ENCODE measurements at places on chromosomes 1 and 21.
A peak's percentile ranks its signal among the peaks of the same experiment; 100 is the strongest.

DNA sequence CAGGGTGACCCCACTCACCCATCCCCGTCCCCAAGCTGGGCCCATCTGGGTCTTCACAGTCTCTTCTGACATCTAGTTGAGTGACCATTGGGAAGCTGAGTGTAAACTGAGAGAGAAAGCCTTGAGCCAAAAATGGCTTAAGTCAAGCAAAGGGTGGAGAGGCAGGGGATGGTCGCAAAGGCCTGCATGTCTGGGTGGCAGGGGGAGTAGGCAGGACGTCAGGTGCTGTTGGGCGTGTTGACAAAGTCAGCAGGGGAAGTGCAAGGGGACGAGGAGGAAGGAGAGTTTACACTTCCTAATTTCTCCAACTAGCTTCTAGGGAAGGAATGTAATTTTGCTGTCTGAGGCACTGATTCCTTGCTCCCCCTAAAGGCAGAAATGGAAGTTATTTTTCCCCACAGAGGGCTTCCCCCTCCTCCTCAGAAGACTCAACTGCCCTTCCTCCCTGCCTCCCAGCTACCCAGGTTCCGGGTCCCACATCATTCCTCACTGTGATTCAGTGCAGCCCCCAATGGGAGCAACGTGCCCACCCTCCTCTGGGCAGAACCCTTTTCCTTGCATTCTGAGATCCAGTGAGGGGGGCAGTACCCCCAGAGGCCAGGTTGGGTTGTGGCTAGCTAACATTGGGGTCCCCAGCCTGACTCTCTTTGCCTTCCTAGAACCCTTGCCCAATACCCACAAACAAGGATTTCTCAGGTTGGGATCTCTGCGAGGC lies 1.2 kb upstream of the ADORA1 start:
- DNase-seq: peak; percentile 78

- DNase-seq: peak; percentile 49
These were observed 11.4 kb upstream of the BCAR3 start for GRCh38 chr1:93692983-93693591.

DNA sequence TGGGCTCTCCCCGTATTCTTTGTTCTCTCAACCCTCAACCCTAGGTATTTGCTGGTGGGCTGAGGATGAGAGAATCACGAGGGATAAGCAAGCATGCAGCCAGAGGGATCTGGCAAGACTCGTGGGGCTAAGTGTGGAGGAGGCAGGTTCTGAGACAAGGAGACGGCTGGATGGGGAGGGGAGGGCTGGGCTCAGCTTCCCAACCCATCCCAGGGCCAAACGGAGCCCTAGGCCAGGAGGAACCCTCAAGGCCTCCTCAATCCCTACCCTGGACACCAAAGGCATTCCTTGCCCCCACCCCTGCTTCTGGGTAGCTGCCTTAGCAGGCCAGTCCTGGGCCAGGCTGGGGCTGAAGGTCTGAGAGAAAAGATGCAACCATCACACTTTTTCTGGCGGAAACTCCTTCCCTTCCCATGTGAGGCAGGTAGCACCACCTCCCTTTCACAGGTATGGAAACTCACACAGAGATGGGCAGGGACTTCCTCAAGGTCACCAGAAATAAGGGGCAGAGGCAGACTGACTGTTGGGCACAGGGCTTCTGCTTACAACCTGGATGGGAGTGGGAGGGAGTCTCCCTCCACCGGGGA lies 6.2 kb downstream of the MEF2D start:
- no peak for DNase-seq

- no peak for DNase-seq
These were observed 421.3 kb downstream of the NPHP4 start for GRCh38 chr1:5570931-5571330.

GRCh38 chr1:226135059-226135651 lies 51.4 kb downstream of the ACBD3 start:
- DNase-seq: no peak

- no peak for DNase-seq
These were observed 215.2 kb downstream of the DISC1 start for GRCh38 chr1:231841616-231842344.

- no peak for DNase-seq
These were observed 217.8 kb downstream of the PTPRC start for GRCh38 chr1:198856601-198857000.

DNA sequence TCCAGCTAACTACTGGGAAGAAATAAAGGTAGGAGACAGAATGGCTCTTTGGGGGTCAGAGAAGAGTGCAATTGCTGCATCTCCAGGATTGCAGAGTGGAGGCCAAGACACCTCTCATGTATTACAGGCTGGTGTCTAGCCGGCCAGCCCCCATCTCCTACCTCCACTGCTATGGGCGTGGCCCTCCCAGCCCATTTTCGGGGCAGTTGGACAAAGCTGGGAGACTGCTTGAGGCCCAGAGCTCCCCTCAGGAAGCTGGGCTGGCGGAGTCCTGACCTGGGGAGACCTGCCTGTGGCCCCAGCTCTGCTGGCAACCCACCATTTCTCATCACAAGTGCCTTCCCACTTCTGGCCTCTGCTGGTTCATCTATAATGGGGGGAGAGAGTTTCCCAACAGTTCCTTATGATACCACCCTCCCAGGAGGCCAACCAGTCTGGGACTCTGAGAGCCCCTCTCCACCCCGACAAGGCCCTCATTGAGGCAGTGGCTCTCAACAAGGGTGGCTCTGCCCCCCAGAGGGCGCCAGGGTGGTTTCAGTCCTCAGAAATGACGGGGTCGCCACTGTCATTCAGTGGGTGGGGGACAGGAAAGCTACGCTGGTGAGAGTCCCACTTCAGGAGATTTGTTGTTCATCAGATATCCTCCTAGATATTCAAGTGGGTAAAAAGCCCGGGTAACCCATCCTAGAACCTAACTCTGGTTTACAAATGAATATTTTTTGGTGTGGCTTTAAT lies 11.5 kb downstream of the RAP1GAP start:
- no peak for DNase-seq

DNA sequence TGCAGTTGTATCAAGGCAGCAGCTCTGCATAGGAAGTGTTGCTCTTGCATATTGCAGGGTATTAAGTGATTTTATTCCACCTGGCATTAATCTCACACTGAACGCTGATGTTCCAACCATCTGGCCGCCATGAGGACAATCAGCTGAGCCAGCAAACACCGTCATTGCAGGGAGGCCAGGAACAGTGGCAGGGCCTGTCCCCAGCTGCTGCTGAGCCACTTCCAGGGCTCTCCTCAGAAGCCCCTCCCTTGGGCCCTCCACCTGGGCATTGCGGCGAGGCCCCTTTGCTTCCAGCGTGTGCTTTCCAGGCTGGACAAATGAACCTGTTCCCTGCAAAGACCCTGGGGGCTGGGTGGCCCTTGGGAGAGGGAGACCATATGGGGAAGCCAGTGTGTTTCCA lies 171.6 kb upstream of the C1orf174 start:
- DNase-seq: no peak

DNA sequence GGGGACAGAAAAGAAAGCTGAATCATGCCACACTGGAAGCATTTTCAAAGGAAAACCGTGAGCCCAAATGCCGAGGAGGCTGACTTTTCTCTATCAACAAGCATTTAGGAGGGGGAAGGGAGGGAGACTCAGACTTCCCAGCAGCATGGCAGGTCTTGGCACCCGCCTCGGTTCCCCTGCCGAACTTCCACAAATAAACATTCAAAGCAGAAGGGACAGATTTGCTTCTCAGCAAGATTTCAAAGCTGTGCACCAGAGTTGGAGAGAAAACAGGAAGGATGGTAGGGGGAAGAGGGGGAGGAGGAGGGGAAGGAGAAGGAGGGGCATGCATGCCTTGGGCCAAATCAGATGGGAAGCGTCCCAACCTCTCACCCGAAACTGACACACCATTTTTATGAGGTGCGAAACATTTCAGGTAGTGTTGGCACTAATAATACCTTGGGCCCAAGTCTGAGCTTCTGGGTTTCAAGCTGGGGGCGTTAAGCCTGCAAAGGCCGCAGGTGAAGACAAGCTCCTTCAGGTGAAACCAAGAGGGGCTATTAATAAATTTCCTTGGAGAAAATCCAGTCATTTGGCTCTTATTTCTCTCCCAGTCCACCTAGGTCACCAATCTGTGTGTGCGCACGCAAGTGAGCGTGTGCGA lies 26.4 kb downstream of the ABCA4 start:
- peak; percentile 69 for DNase-seq

GRCh38 chr1:113256348-113256729 lies 134.0 kb upstream of the MAGI3 start:
- DNase-seq: no peak

DNA sequence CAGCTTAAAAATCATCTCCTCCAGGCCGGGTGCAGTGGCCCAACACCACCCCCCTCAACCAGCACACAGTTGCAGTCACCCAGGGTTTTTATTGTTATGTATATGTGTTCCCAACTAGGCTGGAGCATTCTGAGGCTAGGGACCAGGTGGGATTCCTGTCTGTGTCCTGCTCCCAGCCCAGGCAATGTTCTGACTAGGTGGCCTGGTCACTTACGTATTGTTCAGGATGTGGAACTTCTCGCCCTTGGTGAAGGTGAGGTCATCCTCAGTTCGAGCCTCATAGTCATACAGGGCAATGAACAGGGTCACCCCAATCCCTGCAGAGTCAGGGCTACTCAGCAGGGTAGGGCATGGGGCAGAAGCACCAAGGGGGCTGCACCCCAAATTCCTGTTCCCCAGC lies 12.2 kb downstream of the FGR start:
- peak; percentile 33 for DNase-seq

DNA sequence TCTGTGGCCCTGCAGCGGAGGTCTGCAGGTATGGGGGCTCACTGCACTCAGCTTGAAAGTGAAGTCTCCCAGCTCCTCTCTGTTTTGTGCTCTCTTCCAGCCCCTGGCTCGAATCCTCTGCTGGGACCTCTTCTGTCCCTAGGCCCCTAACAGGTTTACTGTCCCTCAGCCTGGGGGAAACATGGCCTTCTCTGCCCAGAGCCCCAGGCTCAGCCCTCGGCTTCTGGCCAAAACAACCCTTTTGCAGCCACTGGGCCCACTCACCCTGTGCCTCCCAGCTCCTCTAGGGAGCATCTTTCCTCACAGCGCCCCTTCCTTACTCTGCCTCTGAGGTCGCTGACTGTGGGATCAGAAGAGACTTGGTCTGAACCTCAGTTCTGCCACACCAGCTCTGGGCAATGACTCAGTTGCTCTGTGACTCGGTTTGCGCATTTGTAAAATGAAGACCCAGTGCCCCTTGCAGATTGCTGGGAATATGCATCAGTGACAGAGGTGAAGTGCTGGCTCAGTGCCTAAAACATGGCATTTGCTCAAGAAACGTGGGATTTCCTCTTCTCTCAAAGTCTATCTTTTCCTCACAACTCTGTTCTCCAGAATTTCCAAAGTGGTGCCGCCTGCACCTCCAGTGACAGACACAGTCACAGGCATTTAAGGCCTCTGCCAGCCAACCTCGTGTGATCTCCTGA lies 26.5 kb upstream of the TENT5C start:
- DNase-seq: no peak

DNA sequence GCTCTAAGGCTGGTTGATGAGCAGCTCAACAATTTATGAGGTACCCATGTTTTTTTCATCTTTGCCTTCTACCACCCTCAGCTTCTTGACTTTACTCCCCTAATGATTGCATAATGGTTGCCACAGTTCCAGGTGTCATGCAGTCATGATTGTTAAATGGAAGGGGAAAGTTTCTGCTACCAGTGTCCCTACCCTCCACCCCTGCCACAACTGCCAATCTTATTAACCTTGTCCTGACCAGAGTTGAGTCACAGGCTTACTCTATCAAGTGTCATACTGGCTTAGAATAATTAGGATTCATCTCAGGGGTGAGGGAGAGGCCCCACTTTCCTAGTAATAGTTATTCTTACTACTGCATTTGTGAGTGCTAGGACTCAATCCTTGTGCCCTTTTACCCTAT lies 7.9 kb upstream of the FUBP1 start:
- DNase-seq: no peak

DNA sequence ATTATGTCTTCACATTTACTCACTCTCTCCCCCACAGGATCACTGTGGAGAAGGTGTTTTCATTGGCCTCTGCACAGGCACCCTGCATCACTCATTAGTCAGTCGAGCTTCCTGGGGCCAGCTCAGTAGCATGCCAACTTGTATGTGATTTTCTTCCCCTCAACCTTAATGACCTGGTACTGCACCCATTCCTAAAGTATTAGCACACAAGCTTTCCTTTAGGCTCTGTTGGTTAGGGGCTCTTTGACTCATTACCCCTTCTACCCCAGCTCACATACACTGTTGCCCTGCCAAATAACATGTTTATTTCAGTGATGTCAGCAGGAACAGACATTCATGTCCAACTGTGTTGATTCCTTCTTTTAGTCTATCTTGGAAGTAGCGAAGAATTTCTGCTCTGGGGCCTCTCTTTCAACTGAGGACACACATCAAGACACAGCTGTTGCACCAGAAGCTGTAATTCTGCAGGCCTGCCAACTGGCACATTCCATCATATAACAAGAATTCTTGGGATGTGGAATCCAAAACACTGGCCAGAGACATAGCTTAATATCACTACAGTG lies 603.5 kb upstream of the ADAMTS5 start:
- DNase-seq: no peak

- no peak for DNase-seq
These were observed 156.7 kb downstream of the BRINP3 start for GRCh38 chr1:190320952-190321351.

- DNase-seq: peak; percentile 93
These were observed 24.8 kb downstream of the RNF19B start for GRCh38 chr1:32939655-32940371.

GRCh38 chr1:29235955-29236711 lies at the start of gene PTPRU:
Gene PTPRU, plus strand, starts transcription at chr1:29236522. Its CDS starts 123 bp downstream, at chr1:29236645.
- peak; percentile 69 for DNase-seq

DNA sequence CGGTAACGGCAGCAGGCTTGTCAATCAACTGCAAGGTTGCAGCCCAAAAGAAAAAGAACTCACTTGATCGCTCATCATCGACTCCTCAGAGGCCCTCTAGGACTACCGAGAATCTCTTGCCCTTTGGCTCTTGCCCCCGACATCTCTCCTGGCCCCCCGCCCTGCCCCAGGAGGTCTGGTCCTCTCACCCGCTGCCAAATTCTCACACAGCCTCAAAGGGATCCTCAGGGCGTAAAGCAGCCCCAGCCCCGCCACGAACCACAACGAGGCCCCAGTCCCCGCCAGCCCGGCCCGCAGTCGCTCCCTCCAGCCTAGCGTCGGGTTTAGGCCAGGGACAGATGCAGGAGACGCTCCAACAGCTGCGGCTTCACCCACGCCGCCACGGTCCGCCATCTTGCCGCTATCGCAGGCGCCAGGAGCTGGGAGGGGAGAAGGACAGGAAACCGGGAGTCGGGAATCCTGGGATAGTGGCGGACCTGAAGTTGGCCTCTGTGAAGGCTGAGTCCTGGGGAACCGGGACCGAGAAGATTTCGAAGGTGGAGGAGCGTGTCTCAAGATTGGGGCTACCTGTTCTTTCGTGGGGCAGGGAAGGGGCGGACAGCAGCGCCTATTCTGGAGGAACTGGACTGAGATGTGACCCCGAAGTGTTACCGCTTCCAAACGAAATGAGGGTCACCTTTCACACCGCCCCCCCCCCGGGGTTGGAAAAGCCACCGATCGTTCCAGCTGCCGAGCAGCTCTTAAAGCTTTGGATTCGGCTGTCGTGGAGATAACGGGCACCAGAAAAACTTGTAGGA lies at the start of gene ST7L:
Gene ST7L (minus strand): TSS at position 421 of the 797 bp plus-strand sequence. CDS start 28 bp downstream, at position 393.
- DNase-seq: peak; percentile 51

All from inflammatory macrophage (primary cell).